ENCODE measurements at places on chromosomes 12 and 14. TPM values are rescaled to one million over a fixed set of nuclear protein-coding genes. Genes with fewer than 3 reads are reported as not detected.

The RAD9B gene
- total RNA-seq, result 0.17 TPM

The PZP gene
- not detected for total RNA-seq

GRCh38 chr14:106509176-106509575 lies 982.8 kb downstream of the TMEM121 start:
- no peaks in the 10 kb centered on the region for H3K27me3 ChIP-seq
- no peak for DNase-seq
- H3K4me1 ChIP-seq, result no peaks in the 10 kb centered on the region
- no peaks in the 10 kb centered on the region for H3K36me3 ChIP-seq
- no peak overlapping the region for H3K4me3 ChIP-seq
- H3K27ac ChIP-seq, result no peak overlapping the region

GRCh38 chr12:59173695-59174094 lies 253.4 kb upstream of the LRIG3 start:
- H3K36me3 ChIP-seq, result no peaks in the 10 kb centered on the region
- H3K4me3 ChIP-seq, result no peak overlapping the region
- peaks cover 2% of the 10 kb centered on the region for H3K4me1 ChIP-seq
- no peak for DNase-seq

- no peak overlapping the region for H3K27ac ChIP-seq
- no peaks in the 10 kb centered on the region for H3K27me3 ChIP-seq
- no peak overlapping the region for H3K4me3 ChIP-seq
- no peaks in the 10 kb centered on the region for H3K36me3 ChIP-seq
- DNase-seq, result no peak
These were observed 128.0 kb upstream of the RAP1B start for GRCh38 chr12:68482660-68483059.

DNA sequence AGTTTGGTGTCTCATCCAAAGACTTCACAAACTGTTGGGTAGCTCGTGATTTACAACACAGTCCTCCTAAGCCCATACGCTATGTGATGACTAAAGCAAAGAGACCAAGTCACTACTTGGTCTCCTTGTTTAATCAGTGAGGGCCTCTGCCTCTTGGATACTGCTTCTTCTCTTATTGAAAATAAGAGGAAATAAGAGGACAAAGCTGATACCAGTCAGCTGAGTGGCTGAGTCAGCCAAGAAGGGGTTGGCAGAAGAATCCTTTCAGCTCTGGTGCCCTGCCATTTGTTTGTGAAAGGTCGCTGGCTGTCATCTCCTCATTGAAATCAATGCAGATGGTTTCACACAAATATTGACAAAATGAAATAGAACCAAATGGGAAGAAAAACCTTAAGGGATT lies 67.5 kb upstream of the SLC35F4 start:
- H3K4me1 ChIP-seq, result peaks cover 5% of the 10 kb centered on the region
- H3K36me3 ChIP-seq, result no peaks in the 10 kb centered on the region
- no peaks in the 10 kb centered on the region for H3K27me3 ChIP-seq
- no peak for DNase-seq
- no peak overlapping the region for H3K4me3 ChIP-seq

- H3K4me1 ChIP-seq, result peaks cover 27% of the 10 kb centered on the region
- peaks cover 15% of the 10 kb centered on the region for H3K36me3 ChIP-seq
- DNase-seq, result no peak
- H3K27me3 ChIP-seq, result no peaks in the 10 kb centered on the region
These were observed 272 bp downstream of the HECTD1 start for GRCh38 chr14:31207287-31207754.

DNA sequence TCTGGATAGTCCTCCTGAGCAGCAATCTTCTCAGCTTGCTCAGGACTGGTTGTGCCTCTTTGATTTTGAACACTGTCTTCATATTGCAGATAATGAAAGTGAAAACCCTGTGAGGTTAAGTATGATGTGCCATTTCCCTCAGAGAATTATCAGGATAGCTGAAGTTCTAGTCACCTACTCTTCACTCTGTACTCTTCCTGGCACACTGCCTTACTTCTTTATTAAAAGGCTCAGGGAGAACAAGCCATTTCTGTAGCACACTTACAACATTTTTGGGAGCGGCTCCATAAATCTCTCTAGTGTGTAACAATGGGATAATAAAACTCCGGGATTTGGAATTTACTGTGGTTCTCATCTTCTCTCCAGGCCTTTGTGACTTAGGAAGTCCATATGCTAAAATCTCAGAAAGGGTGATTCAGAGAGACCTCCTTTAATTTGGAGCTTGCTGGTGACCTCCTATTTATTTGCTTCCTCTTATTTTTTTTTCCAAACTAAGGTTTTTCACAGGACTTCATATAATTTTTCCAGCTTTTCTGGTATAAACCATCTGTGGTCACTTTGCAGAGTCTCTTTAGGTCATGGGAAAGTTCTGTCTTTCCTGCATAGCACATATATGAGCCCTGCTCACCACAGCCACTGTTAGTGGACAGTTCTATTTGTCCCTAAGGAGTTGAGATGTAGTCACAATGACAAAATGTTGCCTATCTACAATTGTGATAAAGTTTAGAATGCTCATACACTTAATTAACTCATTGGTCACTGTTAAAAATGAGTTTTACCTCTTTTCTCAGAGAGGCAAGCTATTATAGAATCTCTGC lies 53.5 kb upstream of the LDHB start:
- H3K27me3 ChIP-seq, result no peaks in the 10 kb centered on the region
- DNase-seq, result no peak
- H3K27ac ChIP-seq, result no peak overlapping the region
- H3K4me1 ChIP-seq, result no peaks in the 10 kb centered on the region
- H3K4me3 ChIP-seq, result no peak overlapping the region

DNA sequence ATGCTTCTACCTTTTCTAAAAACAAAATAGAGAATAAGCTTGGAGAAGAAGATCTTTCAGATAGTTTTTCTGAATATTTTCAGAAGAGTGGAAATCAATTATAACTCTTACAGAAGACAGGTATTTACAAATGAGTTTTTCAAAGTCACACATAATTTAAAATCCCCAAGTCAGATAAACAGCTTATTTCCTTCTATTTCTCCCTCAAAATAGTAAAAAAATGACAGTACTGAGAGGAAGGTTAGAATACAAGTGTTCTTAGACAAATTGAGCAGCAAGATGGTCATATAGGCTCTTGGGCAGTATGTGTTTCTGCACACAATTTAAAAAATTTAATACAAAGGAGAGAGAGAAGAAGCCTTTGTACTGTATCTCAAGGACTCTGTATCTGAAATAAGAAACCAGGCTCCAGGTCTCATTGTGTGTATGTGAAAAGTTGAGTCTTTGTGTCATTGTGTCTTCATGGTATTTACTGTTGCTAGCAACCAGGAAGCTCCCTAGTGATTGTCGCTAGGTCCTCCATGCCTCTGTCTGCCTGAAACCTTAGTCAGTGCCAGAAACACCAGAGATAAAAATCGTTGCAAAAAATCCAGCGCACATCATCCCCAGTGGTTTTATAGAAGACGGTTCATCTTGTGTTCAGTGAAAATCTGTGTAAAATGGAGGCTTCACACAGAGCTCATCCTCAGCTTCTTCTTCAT lies 12.9 kb upstream of the TUBA1A start:
- H3K36me3 ChIP-seq, result no peaks in the 10 kb centered on the region
- peak; percentile 54 for DNase-seq
- H3K4me3 ChIP-seq, result no peak overlapping the region

DNA sequence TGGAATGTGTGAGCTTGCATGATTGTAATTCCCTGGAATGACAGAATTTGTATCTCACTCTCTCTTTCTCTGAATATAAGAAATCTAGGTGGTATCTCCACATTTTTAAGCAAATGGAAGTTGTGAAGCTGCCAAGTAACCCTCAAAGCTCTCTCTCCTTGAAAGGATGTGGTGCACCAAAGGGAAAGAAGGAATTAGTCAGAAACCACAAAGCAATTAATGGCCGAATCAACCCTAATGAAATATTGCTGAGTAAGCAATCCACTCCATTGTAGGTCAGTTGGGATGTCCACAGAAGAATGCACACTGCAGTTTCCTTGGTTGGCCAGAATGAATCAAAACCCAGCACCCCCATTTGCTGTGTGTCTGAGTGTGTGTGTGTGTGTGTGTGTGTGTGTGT lies 153.5 kb downstream of the KCNA5 start:
- H3K27ac ChIP-seq, result no peak overlapping the region
- H3K36me3 ChIP-seq, result no peaks in the 10 kb centered on the region
- H3K4me3 ChIP-seq, result no peak overlapping the region
- no peaks in the 10 kb centered on the region for H3K27me3 ChIP-seq

GRCh38 chr12:120220838-120221575 lies 20.1 kb upstream of the RPLP0 start:
- no peak for DNase-seq
- no peak overlapping the region for H3K27ac ChIP-seq

GRCh38 chr12:58302487-58303011 lies 361.2 kb downstream of the ATP23 start:
- no peaks in the 10 kb centered on the region for H3K36me3 ChIP-seq
- H3K27me3 ChIP-seq, result no peaks in the 10 kb centered on the region
- no peak overlapping the region for H3K4me3 ChIP-seq
- H3K4me1 ChIP-seq, result no peaks in the 10 kb centered on the region
- no peak overlapping the region for H3K27ac ChIP-seq
- DNase-seq, result no peak

- no peak for DNase-seq
- H3K4me1 ChIP-seq, result no peaks in the 10 kb centered on the region
These were observed 842.5 kb downstream of the FLRT2 start for GRCh38 chr14:86372402-86372801.

DNA sequence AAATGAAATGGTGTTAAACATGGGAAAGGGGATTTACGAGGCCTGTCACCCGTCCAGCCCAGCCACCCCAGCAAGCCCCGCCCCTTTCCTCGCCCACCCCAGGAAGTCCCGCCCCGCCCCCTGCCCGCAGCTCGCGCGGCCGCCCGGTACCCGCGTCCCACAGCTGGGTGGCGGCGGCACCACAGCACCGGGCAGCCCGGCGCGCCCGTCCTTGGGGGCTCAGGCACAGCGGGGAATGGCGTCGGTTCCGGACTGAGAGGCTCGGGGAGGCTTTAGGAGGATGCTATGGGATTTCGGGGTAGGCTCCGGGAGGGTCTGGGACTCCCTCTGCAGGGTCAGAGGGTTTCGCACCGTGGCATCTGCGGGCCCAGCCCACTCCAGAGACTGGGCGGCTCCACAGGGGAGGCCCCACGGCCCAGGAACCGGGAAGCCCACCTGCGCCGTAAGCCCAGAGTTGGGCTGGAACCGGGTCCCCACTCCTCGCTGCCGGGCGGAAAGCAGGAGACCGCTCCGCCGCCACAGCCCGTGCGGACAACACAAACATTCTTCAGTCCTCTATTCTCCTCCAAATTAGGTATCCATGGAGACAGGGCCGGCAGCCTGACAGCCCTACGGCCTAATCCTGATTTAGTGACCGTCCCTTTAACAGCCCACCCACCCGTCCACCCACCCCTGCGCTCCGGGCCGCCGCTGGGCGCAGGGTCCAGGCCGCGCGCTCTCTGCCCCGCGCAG lies 1.4 kb downstream of the FIGNL2 start:
- H3K4me3 ChIP-seq, result peak overlapping the region; percentile 97
- peaks cover 32% of the 10 kb centered on the region for H3K4me1 ChIP-seq
- peak overlapping the region; percentile 79 for H3K27ac ChIP-seq
- peak; percentile 94 for DNase-seq
- no peaks in the 10 kb centered on the region for H3K36me3 ChIP-seq
- H3K27me3 ChIP-seq, result peaks cover 4% of the 10 kb centered on the region

DNA sequence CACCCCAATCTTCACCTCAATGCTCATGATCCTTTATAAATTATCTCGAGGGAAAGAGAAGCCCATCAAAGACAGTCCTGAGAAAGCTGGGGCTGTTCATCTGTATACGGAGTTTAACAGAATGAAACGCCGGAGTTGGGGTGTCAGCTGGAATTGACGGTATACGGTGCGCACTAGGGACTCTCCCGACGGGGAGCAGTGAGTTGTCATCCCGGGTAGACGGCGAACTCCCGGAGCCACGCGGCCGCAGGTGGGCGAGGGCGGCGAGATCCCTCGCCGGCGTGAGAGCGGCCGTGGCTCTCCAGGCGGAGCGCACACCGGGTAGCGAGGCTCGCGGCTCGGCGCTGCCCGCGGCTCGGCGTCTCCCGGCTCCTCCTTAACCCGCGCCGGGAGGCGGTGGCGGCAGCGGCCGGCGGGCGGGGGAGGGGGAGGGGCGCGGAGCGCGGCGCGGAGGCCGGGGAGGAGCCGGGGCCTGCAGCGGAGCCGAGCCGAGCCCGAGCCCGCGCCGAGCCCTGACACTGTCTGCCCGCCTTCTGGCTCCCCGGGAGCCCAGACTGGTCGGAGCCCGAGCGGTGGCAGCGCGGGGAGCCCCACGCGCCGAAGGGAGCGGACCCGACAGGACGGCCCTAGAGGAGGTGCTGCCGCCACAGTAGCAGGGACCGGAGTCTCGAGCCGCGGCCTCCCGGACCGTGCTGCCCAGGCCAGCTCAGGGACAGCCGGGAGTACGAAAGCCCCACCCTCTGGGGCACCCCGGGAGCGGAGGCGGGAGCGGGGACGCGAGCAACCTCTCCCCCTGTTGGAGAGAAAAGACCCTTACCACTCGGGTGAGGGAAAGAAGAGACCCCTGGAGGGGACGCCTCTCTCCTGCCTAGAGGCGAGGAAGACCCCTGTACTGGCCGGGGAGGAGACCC lies at the start of gene FOXJ2:
FOXJ2 (plus strand) TSS at position 475 of the 911 bp plus-strand sequence. CDS start 7,117 bp downstream, outside the sequence.
- no peaks in the 10 kb centered on the region for H3K36me3 ChIP-seq
- DNase-seq, result peak; percentile 90
- H3K4me3 ChIP-seq, result peak within 1 kb of the TSS; percentile 98
- no peak within 1 kb of the TSS for H3K27ac ChIP-seq
- H3K27me3 ChIP-seq, result no peaks in the 10 kb centered on the region

- no peak for DNase-seq
- no peaks in the 10 kb centered on the region for H3K4me1 ChIP-seq
- H3K36me3 ChIP-seq, result no peaks in the 10 kb centered on the region
- no peak overlapping the region for H3K27ac ChIP-seq
- no peak overlapping the region for H3K4me3 ChIP-seq
These were observed 254.2 kb downstream of the C12orf50 start for GRCh38 chr12:87775051-87775450.

DNA sequence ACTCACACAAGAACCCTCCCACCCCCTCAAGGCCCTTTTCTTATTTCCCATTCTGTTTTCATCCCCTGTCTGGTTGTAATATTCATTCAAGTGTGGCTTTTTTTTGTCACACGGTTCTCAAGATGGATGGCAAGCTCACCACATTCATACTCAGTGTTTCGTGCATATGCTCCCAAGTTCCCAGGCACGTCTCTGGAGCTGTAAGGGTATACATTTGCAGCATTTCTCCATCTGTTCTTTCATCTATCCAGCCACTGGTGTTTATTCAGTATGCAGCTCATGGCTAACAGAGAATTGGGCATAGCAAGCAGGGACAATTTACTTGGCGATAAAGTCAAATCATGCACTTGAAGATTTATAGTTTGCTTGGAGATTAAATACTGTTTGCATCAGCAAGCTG lies 212.1 kb downstream of the GRIN2B start:
- no peak overlapping the region for H3K4me3 ChIP-seq
- H3K4me1 ChIP-seq, result no peaks in the 10 kb centered on the region
- no peak overlapping the region for H3K27ac ChIP-seq
- DNase-seq, result no peak
- no peaks in the 10 kb centered on the region for H3K36me3 ChIP-seq
- H3K27me3 ChIP-seq, result no peaks in the 10 kb centered on the region

All from neural progenitor cell (in vitro differentiated cells).